ENCODE measurements at places on chromosomes 7 and 10.

DNA sequence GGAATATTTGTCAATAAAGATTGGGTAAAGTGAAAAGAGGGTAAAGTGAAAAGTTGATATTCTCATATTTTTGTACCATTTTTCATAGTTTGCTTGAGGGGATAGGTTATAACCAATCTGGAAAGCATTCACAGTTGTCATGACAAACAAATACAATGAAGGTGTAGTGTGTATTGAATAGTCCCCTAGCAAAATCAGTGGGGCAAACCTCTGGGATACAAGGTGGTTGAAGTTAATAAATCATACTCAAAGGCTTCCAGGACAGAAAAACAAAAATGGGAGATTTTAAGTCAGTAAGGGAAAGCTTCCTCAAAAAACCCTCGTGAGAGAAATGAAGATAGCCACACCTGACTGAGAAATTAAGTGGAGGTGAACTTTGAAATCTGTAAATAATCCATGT, 39.4 kb downstream of the PHTF2 start:
- DNase-seq: no peak

- no peak for DNase-seq
These were observed 45.0 kb upstream of the ANLN start for GRCh38 chr7:36344622-36345021.

DNA sequence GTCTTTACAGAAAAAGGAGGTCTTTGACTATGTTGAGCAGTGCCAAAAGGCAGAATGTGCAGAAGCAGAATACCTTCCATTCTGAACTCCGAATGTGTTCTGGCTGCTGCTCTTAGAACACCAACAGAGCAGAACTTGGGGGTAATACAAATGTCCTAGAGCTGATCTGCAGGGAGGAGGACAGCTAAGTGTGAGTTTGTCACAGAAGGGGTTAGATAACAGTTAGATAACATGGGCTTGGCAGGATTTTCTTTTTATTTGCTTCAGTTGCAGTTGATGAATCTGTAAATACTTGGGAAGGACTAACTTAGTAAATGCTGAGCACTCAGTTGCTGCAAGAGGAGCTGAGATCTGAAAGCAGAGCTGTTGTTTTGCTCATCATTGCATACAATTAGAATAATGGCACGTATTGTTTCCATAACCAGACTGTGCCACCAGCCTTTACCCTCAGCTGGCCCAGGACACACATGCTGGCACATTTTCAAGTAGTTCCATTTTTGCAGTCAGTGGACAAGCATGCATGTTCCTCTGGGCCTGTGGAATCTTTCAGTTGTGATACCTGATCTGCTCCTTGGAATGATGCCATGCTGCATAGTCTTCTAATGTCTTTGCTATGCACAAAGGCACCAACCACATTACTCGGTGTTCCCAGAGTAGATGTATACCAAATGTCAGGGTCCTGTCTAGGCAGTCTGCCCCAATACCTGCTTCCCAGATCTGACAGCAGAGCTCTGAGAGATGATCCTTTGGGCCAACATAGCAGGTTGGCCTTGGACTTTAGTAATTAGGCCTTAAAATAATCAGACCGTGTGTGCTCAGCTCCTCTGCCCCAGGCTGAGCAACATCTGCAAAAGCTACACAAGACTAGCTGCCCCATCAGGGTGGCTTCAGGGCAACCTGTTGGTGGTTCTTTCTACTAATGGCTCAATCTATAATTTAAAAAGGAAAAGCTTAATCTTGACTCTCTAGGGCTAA, 55.7 kb downstream of the GSDME start:
- DNase-seq: no peak

GRCh38 chr10:108319434-108320222, 1155.1 kb upstream of the SORCS1 start:
- no peak for DNase-seq

DNA sequence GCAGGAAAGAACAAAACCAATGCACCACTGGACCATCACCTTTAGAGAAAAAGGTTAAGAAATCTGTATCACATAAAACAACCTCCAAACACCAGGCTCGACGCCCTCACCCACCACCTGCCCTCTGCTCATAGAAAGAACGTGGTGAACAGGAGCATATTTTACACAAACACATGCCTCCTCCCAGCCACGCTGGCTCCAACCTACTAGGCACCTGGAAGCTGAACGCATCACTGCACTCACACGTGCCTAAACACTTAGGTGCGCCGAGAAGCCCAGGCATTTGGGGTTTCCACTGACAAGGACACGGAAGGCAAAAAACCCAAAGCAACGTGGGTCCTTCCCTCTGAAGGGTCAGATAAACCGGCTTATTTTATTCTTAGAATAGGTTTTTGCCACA, 56.0 kb downstream of the PTPRN2 start:
- no peak for DNase-seq

DNA sequence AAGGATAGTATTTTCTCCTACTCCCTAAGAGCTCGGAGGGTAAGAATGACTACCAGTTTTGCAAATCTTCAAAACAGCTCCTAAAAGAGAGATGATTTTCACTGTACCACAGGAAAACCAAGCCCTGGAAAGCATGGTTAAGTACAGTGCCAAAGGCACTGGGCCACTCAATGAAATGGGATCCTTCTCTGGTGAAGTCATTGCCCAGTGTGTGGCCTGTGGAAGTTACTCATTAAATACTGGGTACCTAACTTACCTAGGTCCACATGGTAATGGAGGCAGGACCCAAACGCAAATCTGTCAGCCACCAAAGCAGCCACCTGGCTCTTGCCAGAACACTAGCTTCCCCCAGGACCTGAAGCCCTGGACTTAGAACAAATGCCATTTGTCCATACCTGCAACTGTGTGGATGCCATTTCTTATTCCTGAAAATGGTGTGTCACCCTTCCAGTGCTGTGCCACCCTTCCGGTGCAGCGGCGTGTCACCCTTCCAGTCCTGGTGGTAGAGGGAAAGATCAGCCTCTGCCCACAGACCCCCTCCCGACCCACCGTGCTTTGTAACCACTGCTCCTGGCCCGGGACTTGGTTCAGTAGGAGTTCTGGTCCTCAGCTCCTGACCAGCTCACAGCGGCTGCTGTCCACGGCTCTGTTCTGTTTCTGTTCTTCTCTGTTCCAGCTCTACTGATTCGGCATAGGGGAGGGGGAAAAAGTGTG, 659.2 kb downstream of the SDK1 start:
- no peak for DNase-seq

GRCh38 chr7:87027900-87028299, 31.6 kb downstream of the ELAPOR2 start:
- DNase-seq: no peak

DNA sequence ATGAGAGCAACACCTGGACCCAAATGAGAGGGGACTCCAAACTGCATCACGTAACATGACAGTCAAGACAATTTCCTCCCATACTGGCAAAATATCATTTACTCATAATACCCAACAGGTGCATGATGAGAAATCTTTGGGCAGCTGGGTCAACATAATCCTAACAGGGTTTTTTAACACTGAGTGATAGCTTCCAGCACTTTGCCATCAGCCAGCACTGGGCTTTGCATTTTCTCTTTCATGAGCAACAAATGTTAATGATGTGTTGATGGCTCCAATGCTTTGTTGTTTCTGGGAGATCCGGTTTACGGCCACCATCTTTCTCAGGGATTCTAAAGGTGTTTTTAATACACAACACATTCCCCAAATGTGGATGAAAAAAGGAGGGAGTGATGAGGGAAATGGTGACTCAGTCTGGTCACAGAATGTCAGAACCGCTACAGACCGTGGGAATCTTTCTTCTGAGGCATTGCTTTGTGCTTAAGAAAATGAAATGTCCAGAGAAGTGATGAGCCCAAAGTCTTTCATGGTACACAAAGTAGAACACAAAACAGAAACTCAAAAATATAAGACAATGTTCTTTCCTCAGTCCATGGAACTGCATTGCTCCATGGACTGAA, 705.7 kb upstream of the IGFBP3 start:
- no peak for DNase-seq

GRCh38 chr10:59517996-59518395, 155.6 kb upstream of the FAM13C start:
- no peak for DNase-seq

DNA sequence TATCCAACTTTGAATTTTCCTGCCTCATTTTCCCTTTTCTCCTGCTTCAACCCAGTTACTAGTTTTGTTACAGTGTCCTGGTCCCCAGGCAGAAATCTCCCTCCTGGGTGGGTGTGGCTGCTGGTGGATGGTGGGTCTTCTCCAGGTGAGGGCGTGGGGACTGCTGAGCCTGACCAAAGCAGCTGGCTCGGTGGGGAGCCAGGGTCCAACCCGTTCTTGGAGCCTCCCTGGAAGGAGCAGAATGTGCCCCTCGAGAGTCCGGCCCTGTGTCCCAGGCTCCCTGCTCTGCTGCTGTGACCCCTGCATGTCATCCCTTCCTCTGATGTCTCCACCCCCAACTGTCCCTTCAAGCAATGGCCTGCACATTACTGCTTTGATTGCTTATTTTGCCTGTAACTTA, 86.6 kb upstream of the TCERG1L start:
- DNase-seq: no peak

- DNase-seq: no peak
These were observed 125.7 kb upstream of the ZNF438 start for GRCh38 chr10:31157123-31158010.

DNA sequence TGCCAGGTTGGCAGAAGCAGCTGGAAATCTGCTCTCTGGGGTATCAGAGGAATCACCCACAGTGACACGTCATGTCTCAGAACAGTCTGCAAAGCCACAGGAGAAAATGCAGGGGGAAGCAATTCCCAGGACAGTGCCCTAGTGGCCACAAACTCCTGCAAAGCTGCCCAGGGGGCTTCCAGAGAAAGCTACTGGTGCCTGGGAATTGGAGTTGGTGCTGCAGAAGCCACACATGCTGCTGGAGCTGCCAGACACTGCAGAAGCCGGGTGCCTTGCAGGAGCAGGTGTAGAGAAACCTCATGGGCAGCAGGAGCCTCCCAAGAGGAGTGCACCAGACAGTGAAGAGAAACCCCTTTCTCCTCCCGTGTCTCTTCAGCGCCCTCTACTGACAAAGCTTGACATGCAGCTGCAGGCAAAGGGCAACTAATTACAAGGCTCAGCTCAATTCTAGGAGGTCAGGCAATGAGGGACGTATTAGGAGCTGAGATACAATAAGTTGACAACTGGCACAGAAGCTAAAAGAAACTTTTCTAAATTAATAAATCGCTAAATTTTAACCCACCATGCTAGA, 30.2 kb upstream of the NUB1 start:
- DNase-seq: no peak

GRCh38 chr10:60916025-60916424, 28.0 kb downstream of the RHOBTB1 start:
- no peak for DNase-seq

DNA sequence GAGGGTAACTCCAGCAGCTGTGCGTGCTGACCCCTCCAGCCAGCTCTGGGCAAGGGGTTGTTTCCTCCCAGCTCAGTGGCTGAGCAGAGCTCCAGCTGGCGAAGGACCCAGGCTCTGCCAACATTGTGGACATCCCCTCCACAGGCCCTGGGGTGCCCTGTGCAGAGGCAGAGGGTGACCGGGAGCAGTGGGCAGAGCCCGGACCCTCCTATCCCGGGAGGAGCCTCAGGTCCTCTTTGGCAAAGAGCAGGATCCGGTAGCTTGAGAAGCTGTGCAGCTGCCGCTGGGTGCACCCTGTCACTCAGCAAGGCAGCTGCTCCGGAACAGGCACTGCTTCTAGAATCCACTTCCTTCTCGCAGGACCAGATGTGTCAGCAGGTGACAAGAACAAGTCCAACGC, 175.9 kb downstream of the EBF3 start:
- DNase-seq: no peak

- no peak for DNase-seq
These were observed 1169.0 kb downstream of the REEP3 start for GRCh38 chr10:64690194-64690593.

- DNase-seq: no peak
These were observed 37.0 kb upstream of the LCOR start for GRCh38 chr10:96794836-96795733.

- DNase-seq: no peak
These were observed 56.6 kb upstream of the TRUB1 start for GRCh38 chr10:114881417-114881816.

GRCh38 chr10:35637462-35637861, 4.6 kb downstream of the FZD8 start:
- no peak for DNase-seq

DNA sequence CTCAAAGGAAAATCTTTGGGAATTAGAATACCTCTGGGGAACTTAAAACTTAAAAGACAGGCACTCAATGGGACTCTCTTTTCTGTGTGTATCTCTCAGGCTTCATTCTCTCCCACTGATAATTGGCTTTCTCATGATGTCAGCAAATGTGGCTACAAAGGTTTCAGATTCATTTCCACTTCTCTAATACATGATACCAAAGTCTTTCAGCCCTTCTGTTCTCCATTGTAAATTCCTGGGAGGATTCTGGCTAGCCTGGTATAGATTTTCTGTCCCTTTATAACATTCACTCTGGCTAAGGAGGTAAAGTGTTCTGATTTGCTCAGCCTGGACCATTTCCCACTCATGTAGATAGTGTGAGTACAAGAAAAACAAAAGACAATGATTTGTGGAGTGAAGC, 606.2 kb downstream of the PCDH15 start:
- no peak for DNase-seq

DNA sequence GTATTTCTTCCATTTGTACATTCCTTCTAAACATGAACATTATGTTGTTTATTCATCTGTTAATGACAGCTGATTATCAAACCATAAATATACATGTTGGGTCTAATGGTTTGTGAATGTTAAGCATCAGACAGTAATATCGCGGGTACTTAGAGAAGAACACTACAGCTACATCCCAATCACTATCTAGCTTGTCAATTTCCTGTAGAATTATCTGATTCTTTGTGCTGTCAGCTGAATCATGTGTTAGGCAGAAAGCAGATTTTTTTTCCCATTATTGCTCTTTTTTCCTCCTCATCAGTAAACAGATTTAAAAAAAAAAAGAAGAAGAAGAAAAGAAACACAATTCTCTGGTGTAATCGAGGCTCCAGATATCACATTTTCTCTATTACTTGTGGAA, 183.6 kb upstream of the CTBP2 start:
- no peak for DNase-seq

- no peak for DNase-seq
These were observed 178.7 kb downstream of the CCDC3 start for GRCh38 chr10:12822893-12823170.

GRCh38 chr7:51040787-51041186, 258.1 kb upstream of the GRB10 start:
- DNase-seq: no peak

DNA sequence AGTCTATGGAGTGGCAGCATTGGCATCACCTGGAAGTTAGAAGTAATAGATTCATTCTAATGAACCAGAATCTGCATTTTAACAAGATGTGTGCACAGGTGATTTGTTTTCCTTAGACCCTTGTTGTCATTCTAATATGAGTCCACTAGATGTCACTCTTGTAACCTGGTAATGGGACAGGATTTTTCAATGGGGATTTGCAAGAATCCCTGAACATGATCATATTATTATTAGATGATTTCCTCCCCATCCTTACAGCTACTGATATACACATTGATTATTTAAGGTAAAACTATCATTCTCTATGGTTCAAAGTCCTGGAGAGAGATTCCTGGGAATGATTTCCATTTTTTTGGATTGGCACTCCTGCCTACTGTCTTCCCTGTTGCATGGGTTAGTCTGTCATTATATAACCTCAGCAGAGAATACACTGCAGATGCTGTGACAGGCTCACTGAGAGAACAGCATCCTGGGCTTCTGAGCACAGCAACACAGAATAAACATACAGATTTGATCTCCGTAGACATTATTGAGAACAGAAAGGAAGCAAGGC, 194.9 kb downstream of the SUGCT start:
- DNase-seq: no peak

All from stimulated activated CD8-positive, alpha-beta memory T cell treated with anti-CD3 and anti-CD28 coated beads, Interleukin-4, amount 100 ng/mL, for 1 hour (primary cell).